ENCODE measurements at places on chromosomes 11 and 22. TPM values are rescaled to one million over a fixed set of nuclear protein-coding genes. Genes with fewer than 3 reads are reported as not detected.

USP35 gene
- total RNA-seq = 12.9 TPM

TNNT3 gene
- 2.9 TPM for total RNA-seq

GGTLC2 gene
- total RNA-seq = not detected

KCNK4 gene
- total RNA-seq = not detected

AQP11 gene
- total RNA-seq = 0.52 TPM

CECR2 gene
- total RNA-seq = not detected

FAR1 gene
- total RNA-seq = 57.6 TPM

CBLIF gene
- not detected for total RNA-seq

SCUBE2 gene
- not detected for total RNA-seq

INSC gene
- not detected for total RNA-seq

OR52B2 gene
- total RNA-seq = not detected

KRTAP5-6 gene
- not detected for total RNA-seq

SERHL2 gene
- 1.8 TPM for total RNA-seq

APOL1 gene
- 28.5 TPM for total RNA-seq

OR52I1 gene
- not detected for total RNA-seq

TRPC6 gene
- total RNA-seq = not detected

PRODH gene
- total RNA-seq = 0.94 TPM

OTOG gene
- not detected for total RNA-seq

TMPRSS4 gene
- not detected for total RNA-seq

CARNS1 gene
- total RNA-seq = 0.68 TPM

C11orf42 gene
- total RNA-seq = not detected

MFRP gene
- total RNA-seq = not detected

OR10D3 gene
- total RNA-seq = not detected

MOV10L1 gene
- not detected for total RNA-seq

PANX1 gene
- total RNA-seq = 18.1 TPM

VSIG10L2 gene
- total RNA-seq = not detected

GVQW3 gene
- 4.3 TPM for total RNA-seq

POTEH gene
- total RNA-seq = not detected

MMP12 gene
- total RNA-seq = not detected

FADS3 gene
- total RNA-seq = 24.1 TPM

KREMEN1 gene
- 0.23 TPM for total RNA-seq

KRTAP5-2 gene
- not detected for total RNA-seq

RIMBP3C gene
- 0.18 TPM for total RNA-seq

CD3E gene
- total RNA-seq = 518 TPM

SAA4 gene
- not detected for total RNA-seq

XKR3 gene
- not detected for total RNA-seq

ADORA2A gene
- 23.8 TPM for total RNA-seq

ALG8 gene
- 70.1 TPM for total RNA-seq

GGA1 gene
- 71.2 TPM for total RNA-seq

CST6 gene
- 0.75 TPM for total RNA-seq

RBMXL2 gene
- total RNA-seq = not detected

SLC5A12 gene
- not detected for total RNA-seq

OR8H2 gene
- total RNA-seq = not detected

TMEM86A gene
- total RNA-seq = 0.11 TPM

MS4A3 gene
- not detected for total RNA-seq

GLYAT gene
- not detected for total RNA-seq

PGA5 gene
- not detected for total RNA-seq

DENND6B gene
- total RNA-seq = 2.7 TPM

CCDC87 gene
- 0.09 TPM for total RNA-seq

MPEG1 gene
- 0.05 TPM for total RNA-seq

OR4C13 gene
- total RNA-seq = not detected

DKK3 gene
- total RNA-seq = not detected

ARHGAP42 gene
- total RNA-seq = 0.16 TPM

FAM181B gene
- total RNA-seq = not detected

ALDH3B2 gene
- total RNA-seq = not detected

PATE2 gene
- total RNA-seq = not detected

LRRN4CL gene
- 0.23 TPM for total RNA-seq

WNT11 gene
- total RNA-seq = 0.91 TPM

SLC16A8 gene
- total RNA-seq = not detected

Measured in activated T-helper 2 cell treated with anti-CD3 and anti-CD28 coated beads, Interferon-gamma antibody, Interleukin-2, Interleukin-4, amounts not matched to agents 10 μg/mL and 5 μg/mL and 100 μg/mL, durations not matched to agents 14 hours and 24 hours and 36 hours (primary cell).